Progenitor cell of endocrine pancreas (in vitro differentiated cells): ENCODE measurements at places on chromosomes 1 and 21. TPM values are rescaled to one million over a fixed set of nuclear protein-coding genes. Genes with fewer than 3 reads are reported as not detected.
A peak's percentile ranks its signal among the peaks of the same experiment; 100 is the strongest.

KCNE1 gene
- 0.31 and 0.53 TPM in 2 replicates for total RNA-seq

DNA sequence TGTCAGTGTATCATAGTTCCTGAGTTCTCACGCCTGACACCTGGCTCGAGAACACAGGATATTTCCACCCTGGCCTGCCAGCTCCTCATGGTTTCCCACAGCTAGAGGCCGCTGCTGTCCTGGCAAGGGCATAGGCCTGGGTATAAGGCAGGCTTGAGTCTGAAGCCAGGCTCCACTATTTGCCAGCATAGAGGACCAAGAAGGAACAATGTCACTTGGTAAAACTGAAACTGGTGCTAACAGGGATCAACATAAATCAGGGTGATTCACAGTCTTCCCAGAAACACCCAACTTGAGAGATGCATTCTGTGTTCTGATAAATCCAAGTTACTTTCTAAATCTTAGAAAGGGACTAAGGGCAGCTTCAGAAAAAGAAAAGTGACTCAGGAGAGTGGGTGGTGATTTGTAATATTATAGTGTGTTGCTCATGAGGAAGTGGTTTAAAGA is 6.9 kb upstream of the S100A2 start:
- no peak for DNase-seq

DNA sequence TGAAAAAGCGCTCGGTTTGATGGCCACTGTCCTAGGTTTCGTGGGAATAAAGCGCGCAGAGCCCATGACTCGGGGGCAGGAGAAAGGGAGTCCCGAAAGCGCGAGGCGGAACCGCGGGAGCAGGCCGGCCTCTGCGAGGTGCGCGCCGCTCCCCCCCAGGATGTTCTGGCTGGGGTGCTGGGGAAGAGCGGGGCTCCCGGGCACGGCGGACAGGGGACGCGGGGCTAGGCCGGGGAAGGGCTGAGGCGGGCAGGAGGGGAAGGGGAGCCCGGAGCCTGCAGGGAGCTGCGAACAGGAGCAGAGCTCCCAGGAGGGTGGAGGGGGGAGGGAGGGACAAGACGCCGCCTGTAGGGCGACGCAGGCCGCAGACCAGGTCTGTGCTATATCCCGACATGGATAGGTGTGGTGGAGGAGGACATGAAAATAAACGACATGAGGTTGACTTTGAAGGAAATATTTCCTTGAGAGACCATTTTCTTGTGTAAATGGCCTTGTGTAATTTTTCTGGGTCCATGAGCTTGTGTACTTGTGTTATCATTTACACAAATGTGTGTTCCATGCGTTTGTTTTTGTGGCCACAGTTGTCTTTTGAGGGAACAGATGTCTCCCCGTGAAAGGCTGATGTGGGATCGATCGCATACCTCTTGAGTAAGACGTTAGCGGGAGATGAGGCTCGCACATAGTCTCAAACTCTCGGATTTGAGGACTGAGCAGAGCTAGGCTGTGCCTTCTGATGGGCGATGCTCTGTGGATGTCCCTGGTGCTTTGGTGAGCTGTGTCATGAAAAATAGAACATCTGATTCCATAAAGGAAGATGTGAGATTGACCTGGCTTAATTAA is 1.3 kb downstream of the PCNT start:
- peak; percentile 30 for DNase-seq

GBP7 gene
- total RNA-seq, result not detected in 2 replicates

- DNase-seq, result no peak
Measured at GRCh38 chr1:214419650-214420049, 131.8 kb downstream of the PTPN14 start.

- no peak for DNase-seq
Measured at GRCh38 chr1:27572679-27573426, 31.1 kb downstream of the AHDC1 start.

FABP3 gene
- total RNA-seq, result 0.73 and 0.74 TPM in 2 replicates

GRCh38 chr1:68173936-68174737 is 58.2 kb downstream of the WLS start:
- DNase-seq, result no peak

- DNase-seq, result no peak
Measured at GRCh38 chr1:209493559-209493958, 90.0 kb upstream of the CAMK1G start.

COL6A2 gene
- 32.0 and 38.6 TPM in 2 replicates for total RNA-seq

KIF17 gene
- 0.64 and 1.1 TPM in 2 replicates for total RNA-seq

FLG2 gene
- not detected in 2 replicates for total RNA-seq

MAB21L3 gene
- total RNA-seq, result not detected in 2 replicates

PTPN22 gene
- total RNA-seq, result not detected in 2 replicates

DNA sequence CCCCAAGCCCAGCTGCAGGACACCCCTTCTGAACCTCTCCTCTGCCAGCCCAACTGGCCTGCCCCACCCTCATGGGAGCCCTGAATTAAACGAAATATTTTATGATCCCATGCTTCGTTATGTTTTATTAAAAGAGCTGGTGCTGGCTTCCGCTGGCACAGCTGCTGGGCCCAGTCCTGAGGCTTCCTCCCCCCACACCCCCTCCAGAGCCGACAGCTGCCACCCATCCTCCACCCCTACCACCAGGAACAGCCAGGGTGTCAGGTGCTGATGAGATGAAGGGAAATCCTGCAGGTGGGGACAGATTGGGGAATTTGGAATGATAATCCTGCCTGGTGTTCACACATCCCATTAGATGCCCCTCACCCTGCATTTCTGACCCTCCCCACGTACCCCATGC is 19.0 kb downstream of the IGSF21 start:
- DNase-seq, result no peak

DNA sequence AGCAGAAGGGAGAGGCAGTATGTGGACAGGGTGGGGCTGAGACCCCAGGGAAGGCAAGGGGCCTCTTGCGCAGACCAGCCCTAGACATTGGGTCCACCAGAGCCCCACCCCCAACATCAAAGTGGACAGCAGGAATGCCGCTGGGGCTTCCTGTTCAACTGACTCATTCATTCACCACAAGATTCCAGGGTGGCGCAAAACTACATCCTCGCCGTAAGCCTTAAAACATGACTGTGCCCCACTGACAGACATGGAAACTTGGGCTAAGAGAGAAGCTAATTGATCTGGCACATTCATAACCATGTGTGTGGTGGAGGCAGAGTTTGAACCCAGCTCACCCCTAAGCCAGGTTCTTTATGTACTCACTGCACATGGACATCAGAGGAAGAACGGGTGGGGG is 14.0 kb downstream of the COL16A1 start:
- no peak for DNase-seq

GRCh38 chr1:232766241-232766890 is 38.9 kb upstream of the MAP10 start:
- no peak for DNase-seq

DNA sequence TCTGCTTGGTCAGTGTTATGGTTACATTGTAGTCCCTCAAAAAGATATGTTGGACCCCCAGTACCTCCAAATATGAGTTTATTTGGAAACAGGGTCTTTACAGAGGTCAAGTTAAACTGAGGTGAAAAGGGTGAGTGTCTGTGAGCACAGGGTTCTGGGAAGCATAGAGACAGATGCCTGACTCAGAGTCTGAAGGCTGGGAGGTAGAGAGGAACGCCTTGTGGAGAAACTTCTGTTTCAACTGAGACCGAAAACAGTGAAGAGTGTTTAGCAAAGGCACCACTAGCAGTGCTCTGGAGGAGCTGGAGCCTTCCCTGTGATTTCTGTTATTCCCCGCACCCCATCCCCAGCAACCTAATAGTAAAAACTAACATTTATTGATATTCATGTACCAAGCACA is 65.2 kb upstream of the LRRC8D start:
- DNase-seq, result no peak

- no peak for DNase-seq
Measured at GRCh38 chr1:235160383-235160956, 580 bp downstream of the RBM34 start.

- DNase-seq, result no peak
Measured at GRCh38 chr1:147072482-147073432, 99.5 kb downstream of the PRKAB2 start.

- no peak for DNase-seq
Measured at GRCh38 chr1:83959824-83960498, 39.0 kb downstream of the TTLL7 start.

DNA sequence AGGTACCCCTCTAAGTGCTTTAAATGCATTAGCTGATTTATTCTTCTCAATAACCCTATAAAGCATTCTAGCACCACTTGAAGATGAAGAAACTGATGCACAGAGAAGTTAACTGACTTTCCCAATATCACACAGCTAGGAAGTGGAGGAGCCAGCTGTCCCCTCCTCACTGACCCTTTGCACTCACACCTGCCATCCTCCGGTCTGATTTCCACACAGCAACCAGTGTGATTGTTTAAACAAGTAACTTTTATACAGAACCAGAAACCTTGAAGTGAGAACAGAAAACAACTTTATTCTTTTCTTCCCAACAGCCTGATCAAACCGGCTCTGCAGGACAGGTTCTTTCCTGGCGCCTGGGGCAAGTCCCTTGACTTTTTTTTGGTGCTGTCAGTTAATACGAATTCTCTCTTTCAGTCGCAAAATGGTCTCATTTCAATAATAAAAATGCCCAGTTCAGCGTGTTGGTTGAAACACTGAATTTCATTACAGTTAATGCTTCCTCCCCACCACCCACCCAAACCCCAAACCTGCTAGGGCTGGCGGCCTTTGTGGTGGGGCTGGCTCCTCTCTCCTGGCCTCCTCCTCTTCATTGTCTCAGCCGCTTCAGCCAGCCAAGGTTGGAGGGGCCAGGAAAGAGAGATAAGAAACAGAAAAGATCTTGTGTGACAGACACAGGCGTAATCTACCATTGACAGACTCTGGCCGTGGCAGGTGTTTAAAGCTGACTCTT is 26.4 kb upstream of the EEIG2 start:
- DNase-seq, result no peak

GRCh38 chr21:45894906-45895777 is 86.4 kb upstream of the COL6A1 start:
- no peak for DNase-seq

DNA sequence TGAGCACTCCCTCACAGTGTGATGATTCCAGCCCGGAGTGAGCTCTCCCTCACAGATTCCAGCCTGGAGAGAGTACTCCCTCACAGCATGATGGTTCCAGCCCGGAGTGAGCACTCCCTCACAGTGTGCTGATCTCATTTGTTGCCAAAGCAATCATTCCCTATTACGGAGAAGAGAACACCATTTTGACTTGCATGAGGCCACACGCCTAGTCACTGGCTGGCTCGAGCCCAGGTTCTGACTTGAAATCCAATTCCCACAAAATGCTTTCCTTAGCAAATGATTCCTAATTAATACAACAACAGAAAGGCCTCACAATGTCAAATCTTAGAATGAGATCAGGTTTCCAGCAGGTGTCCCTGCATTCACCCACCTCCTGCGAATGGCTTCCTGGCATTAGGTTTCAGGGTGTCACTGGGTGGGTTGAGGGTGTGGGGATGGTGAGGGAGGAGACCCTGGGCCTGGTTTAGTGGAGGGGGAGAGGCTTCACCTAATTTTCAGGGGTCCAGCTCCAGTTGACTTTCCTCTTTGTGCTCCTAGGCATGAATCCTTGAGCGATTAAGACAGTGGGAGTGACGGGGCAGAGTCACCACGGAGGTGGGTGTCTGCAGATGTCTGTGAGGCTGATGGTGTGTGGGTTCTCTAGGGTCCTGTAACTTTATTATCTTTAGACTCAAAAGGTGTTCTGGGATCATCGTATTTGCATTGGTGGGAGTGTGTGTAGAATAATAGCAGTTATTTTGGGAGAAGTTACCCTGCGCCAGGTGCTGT is 158.5 kb downstream of the KCNJ6 start:
- no peak for DNase-seq

- no peak for DNase-seq
Measured at GRCh38 chr1:86423873-86424272, at the start of gene CLCA2. CLCA2 (plus strand) TSS chr1:86424171; CDS start chr1:86424248, 77 bp downstream.

FAM110D gene
- 0.33 and 0.36 TPM in 2 replicates for total RNA-seq

SCAF4 gene
- 60.0 and 65.5 TPM in 2 replicates for total RNA-seq

- no peak for DNase-seq
Measured at GRCh38 chr21:28883931-28884330, 108.7 kb downstream of the LTN1 start.

DNA sequence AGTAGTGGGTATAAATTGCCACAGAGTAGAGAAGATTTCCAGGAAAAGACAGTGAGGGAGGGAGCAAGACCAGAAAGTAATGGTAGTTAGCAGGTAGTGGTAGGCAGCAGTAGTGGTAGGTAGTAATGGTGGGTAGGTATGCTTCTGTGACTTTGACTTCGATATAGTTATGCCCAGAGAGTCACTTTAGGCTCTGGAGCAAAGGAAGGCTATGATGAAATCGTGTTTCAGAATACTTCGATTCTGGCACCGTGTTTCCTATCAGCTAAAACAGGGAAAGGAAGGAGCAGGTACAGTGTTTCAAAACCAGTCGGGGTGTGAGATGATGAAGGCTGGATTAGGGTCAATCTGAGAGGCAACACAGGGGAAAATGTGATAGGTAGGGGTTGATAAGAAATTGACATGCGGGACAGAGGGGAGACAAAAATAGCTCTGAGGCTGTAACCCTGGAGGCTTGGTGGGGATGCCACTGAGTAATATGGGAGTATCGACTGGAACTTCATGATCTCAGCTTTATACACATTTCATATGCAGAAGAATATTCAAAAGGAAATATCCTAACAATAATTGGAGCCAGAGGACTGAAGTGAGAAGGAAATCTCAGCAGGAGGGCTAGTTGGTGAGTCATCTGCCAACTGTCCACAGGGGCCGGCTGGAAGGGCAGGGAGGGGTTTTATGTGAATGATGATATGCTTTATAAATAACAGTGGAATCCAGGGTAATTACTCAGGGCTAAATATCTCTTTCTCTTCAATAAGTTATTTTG is 25.2 kb upstream of the TRIM45 start:
- no peak for DNase-seq

CHI3L2 gene
- total RNA-seq, result not detected in 2 replicates
